Effector CD4-positive, alpha-beta T cell (primary cell): ENCODE measurements at places on chromosomes 3 and 15.

- no peak for DNase-seq
Observed at GRCh38 chr15:25716414-25717126, 146.6 kb downstream of the ATP10A start.

GRCh38 chr3:127025456-127025855, 42.5 kb downstream of the PLXNA1 start:
- no peak for DNase-seq

DNA sequence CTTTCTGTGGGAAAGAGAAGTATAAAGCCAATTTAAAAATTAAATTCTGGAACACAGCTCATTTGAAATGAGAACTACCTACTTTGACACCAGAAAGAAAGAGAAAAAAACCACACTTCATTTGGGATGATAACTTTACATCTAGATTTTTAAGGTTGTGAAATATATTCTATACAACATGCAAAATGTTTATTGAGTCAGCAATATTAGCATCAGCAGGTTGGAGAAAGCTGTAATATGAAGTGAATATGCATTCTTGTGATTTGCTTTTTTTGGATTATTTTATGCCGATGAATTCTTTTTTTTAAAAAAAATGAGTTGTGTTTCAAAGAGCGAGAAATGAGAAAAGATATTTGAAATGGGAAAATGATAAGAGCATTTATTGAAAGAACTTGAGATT, 307.0 kb upstream of the DPPA4 start:
- DNase-seq: no peak

GRCh38 chr3:141680620-141681389, 57.3 kb upstream of the RNF7 start:
- DNase-seq: no peak

- DNase-seq: no peak
Observed at GRCh38 chr3:193814166-193814892, 221.3 kb downstream of the OPA1 start.

- no peak for DNase-seq
Observed at GRCh38 chr3:73727117-73727821, 102.5 kb upstream of the PDZRN3 start.

DNA sequence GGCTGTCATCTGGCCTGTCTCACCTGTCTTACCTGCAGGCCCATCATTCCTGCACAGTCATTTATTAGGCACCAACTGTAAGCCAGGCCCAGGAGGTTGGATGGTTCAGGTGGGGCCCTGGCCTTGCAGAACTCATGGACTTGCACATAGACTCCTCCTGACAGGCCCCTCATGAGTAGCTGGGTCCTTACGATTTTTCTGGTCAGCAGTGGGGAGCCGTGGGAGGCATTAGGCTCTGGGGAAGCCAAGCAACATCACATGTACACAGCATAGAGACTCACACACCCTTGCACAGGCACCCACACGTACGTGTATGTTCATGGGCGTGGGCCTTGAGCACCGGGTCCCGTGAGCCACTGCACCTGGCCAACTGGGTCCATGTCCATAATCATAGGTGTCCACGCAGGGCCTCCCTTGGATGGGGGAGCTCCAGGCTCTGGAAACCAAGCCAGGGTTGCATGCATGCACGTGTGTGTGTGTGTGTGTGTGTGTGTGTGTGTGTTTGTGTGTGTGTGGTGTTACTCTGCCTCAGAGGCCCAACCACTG, 20.3 kb downstream of the CISH start:
- no peak for DNase-seq

- DNase-seq: no peak
Observed at GRCh38 chr3:195565716-195566115, 18.0 kb downstream of the APOD start.

DNA sequence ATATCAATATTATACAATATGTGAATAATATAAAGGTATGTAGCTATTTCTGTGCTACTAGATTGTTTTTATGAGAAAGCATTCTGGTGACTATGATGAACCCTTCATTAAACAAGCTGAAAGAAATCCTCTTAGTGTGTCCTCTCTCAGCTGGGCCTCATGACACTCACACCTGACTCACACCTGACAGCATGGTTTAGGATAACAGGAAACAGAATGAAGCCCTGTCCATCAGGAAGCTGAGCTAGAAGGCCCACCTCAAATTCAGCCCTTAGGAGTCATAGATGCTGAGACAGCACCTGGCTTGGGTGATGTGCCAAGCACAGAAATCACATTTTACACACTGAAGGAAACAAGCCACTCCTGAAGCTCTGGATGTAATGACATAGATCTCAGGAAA, 30.8 kb downstream of the CHCHD4 start:
- no peak for DNase-seq

- no peak for DNase-seq
Observed at GRCh38 chr15:53910236-53910849, 67.9 kb upstream of the UNC13C start.

DNA sequence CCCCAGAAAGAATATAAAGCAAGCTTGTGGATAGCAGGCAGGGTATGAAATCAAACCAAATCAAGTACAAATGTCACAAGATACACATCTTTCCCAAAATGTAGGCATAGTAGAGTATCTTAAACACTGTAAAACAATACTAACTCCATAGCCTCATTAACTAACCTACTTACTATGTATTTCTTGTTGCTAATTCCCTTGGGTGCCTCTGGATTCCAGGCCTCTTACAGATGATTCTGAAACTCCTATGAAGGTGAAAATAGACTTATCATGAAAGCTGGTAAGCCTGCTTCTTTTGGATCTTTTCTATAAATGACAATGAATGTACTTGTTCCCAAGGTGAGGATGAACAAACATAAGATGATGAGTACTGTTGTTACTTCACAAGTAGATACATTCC, 93.8 kb downstream of the FRMD5 start:
- no peak for DNase-seq

GRCh38 chr3:108088146-108088545, 2.7 kb downstream of the CD47 start:
- DNase-seq: no peak

DNA sequence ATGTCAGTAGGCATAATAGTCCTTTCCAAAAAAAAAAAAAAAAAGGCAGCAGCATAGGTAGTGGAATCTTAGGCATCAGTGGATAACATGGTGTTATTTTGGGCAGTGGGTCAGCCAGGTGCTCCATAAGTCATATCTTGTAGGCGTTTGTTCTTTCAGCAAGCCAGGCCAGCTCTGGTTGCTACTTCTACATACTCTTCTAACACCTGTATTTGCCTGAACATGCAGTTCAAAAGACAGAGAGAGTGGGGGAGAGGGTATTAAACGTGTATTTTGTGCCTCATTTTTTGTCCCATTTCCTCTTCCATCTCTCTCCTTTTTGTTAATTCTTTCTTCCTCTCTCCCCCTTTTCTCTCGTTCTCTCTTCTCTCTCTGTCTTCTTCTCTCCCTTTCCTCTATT, 110.4 kb downstream of the TPRG1 start:
- DNase-seq: no peak

- no peak for DNase-seq
Observed at GRCh38 chr3:127107491-127108375, 85.2 kb upstream of the PRR23E start.

DNA sequence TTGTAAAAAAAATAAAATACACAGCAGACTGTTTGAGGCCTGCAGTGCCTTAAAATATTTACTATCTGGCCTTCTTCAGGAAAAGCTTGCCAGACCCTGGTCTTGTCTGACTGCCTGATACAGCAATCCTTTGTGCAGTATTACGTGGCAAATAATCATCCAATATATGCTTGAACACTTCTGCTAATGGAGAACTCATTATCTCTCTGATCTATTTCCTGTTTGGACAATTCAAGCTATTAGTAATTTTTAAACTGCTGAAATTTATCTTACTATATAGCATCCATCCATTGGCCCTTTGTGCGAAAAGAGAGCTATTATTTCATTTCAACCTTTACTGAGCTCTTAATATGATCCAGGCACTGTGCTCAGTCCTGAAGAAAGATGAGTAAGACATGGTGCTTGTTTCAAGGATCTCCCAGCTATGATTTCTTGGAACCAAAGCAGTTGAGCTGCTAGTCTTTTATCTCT, 15.9 kb downstream of the ATG7 start:
- no peak for DNase-seq

GRCh38 chr3:123861081-123861836, 22.9 kb downstream of the MYLK start:
- DNase-seq: no peak

DNA sequence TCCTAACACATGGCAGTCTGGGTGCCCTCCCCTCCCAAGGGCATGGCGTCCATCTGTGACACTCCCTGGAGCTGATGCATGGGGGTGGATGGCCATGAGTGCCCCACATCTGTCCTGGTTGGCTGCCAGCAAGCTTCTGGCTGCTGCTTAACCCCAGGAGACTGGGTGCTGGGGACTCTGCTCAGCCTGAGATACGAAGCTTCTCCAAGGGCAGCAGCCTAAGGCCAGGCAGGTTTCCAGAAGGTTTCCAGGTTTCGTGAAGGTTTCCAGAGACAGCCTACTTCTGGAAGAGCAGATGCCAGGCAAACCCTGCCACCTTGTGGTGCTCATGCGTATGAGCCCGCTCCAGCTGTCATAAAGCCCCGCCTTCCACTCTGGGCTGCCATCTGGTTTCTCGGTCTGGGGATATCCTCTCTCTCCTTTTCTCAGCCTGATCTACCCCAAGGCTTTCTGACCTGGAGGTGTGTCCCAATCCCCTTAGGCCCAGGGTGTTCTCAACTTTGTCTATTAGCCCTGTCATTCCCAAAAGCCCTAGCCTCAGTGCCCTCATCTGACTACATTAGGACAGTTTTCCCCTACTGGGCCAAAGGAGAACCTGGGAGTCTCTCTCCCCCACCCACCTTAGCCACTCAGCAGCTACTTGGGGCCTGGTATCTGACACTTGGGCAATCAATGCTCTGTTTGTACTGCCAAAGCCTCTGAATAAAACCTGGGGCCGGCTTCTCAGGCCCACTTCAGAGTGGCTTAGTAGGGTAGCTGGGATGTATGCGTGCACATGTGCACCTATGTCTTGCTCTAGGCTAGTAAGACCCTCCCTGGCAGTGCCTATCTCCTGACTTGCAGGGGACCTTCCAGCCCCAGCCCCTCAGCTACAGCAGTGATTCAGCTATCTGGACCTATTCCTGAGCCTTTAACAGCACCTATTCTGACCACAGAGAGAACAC, 12.0 kb downstream of the MRPL46 start:
- DNase-seq: no peak

- no peak for DNase-seq
Observed at GRCh38 chr3:185176750-185177359, 24.0 kb upstream of the C3orf70 start.

- DNase-seq: no peak
Observed at GRCh38 chr3:194849166-194849875, 163.6 kb downstream of the FAM43A start.

GRCh38 chr3:104244680-104245220, 1122.0 kb upstream of the ALCAM start:
- no peak for DNase-seq

GRCh38 chr3:126110431-126111125, 26.7 kb upstream of the SLC41A3 start:
- DNase-seq: no peak

- no peak for DNase-seq
Observed at GRCh38 chr3:38102444-38102814, 34.5 kb downstream of the ACAA1 start.

DNA sequence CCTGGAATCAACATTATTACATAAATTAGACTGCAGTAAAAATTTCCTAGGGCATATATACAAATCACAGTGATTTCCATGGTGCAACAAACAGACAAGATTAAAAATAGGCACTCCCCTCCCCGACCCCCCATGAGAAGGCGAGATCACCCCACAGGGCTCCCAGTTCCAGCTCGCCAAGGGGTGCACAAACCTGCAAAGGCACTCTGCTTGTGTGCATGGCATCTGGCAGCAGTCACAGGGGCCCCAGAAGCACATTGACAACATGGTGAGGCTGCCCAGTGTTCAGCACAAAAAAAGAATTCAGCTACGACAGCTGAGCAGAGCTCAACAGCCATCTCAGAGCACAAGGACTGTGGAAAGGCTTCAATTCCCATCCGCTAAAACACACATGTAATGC, 19.2 kb upstream of the CERS3 start:
- DNase-seq: no peak

- no peak for DNase-seq
Observed at GRCh38 chr15:65952391-65953053, 83.2 kb downstream of the RAB11A start.

- no peak for DNase-seq
Observed at GRCh38 chr3:149197669-149198068, 24.0 kb downstream of the CP start.

DNA sequence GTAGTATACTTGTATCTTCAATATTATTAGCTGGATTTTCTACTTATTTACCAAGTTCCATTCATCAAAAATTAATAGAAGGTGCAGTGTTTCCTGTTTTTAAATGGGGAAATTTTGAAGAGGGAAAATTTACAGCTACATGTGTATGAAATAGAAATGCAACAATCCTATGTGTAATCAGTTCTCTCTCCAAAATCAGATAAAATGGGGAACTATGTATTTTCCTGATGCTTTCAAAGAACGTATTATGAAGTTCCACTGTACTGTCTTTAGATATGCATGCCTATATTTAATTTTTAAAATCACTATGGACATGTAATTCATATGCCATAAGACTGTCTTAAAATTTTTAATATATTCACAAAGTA, 43.4 kb downstream of the DCUN1D1 start:
- DNase-seq: no peak

GRCh38 chr3:42013691-42014457, 52.0 kb upstream of the ULK4 start:
- peak; percentile 4 for DNase-seq
